Fibroblast of mammary gland (primary cell): ENCODE measurements at places on chromosomes 5 and 9.

GRCh38 chr9:136020206-136020605, 59.0 kb upstream of the UBAC1 start:
- no peak for DNase-seq

DNA sequence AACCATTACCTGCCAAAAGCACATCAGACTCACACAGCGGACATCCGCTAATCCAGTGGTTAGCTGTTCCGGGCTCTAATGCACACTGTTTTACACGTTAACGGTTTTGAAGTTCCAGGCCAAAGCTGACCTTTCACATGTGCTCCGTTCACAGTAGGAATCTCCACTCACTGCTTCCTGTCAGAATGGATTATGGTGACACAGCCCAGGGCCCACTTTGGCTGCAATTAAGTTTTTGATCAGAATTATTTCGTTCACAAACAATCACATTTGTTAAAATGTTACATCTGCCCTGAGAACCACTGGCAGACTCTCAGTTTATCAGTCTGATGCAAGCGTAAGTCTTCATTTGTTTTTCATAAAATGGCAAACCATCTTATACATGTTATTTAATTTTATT, 30.2 kb upstream of the CATSPER3 start:
- no peak for DNase-seq

GRCh38 chr5:88671505-88672499, 211.2 kb downstream of the MEF2C start:
- DNase-seq, result no peak

GRCh38 chr5:136726506-136726905, 361.2 kb upstream of the TRPC7 start:
- DNase-seq, result no peak

- DNase-seq, result no peak
These were observed 407.3 kb downstream of the DMRT2 start for GRCh38 chr9:1457460-1457859.

GRCh38 chr5:139845846-139846681, 50.5 kb downstream of the PSD2 start:
- no peak for DNase-seq

DNA sequence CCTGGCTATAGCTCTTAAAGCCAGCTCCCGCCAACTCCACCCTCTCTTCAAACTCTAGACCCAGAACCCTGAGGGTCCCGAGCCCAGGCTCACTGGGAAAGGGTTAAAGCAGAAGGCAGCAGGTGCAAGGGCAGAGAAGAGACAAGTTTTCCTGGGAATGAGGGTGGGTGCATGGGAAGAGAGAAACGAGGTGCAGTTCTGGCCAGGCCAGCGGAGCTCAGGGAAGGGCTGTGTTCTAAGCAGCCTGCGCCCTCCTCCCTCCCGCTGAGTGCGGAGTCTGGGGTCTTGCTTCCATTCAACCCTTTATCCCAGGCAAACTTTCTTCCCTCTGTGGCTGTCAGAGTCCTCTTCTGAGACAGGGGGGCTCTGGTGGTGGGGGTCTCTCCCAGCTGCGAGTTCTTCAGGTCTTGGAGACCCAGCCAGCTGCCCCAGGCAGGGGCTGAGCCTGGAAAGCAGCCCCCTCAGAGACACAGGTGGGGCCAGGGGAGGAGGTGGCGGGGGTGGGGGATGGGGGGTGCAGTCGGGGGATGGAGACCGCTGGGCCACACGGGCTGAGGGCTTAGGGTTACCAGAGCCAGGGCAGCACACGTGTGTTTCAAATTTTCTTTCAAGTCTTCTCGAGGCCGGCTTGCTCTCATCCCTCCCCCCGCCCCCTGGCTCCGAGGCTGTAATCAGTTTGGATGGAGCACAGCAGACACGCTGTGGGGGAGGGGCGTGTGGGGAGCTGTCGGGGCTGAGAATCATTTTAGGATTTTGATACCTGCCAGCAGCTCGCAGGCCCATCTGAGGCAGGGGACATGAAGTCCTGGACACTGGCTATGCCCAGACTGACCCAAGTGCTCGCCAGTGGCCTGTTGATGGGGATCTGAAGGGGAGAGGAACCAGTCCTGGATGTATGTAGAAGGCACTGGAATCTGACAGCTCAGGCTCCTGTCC, 169.6 kb upstream of the SMIM23 start:
- DNase-seq, result no peak

GRCh38 chr9:108100571-108100970, 611.0 kb upstream of the KLF4 start:
- DNase-seq, result no peak

- peak; percentile 43 for DNase-seq
These were observed 309.4 kb downstream of the NR3C1 start for GRCh38 chr5:143094087-143094521.

DNA sequence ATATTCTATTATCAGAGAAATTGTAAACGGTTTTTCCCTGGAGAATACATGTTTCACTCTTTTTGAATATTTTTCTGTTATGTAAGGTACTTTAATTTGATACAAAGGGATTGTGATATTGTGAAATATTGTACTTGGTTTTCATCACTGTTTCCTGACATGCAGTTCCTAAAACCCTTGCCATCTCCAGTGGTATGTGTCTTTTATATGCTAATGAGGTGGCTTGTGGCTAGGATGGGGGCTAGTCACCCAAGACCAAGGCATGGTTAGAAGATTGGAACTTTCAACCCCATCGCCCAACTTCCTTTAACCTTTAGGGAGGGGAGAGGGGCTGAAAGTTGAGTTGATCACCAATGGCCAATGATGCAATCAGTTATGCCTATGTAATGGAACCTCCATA, 160.6 kb downstream of the TAF11L14 start:
- DNase-seq, result no peak

GRCh38 chr5:41770799-41771198, 99.4 kb downstream of the OXCT1 start:
- no peak for DNase-seq

- DNase-seq, result peak; percentile 36
These were observed 92.4 kb downstream of the EQTN start for GRCh38 chr9:27204578-27204977.

GRCh38 chr5:152405145-152405544, at the start of gene NMUR2:
Gene NMUR2 (minus strand): TSS chr5:152405279. CDS start chr5:152405113, 166 bp downstream.
- DNase-seq, result no peak

DNA sequence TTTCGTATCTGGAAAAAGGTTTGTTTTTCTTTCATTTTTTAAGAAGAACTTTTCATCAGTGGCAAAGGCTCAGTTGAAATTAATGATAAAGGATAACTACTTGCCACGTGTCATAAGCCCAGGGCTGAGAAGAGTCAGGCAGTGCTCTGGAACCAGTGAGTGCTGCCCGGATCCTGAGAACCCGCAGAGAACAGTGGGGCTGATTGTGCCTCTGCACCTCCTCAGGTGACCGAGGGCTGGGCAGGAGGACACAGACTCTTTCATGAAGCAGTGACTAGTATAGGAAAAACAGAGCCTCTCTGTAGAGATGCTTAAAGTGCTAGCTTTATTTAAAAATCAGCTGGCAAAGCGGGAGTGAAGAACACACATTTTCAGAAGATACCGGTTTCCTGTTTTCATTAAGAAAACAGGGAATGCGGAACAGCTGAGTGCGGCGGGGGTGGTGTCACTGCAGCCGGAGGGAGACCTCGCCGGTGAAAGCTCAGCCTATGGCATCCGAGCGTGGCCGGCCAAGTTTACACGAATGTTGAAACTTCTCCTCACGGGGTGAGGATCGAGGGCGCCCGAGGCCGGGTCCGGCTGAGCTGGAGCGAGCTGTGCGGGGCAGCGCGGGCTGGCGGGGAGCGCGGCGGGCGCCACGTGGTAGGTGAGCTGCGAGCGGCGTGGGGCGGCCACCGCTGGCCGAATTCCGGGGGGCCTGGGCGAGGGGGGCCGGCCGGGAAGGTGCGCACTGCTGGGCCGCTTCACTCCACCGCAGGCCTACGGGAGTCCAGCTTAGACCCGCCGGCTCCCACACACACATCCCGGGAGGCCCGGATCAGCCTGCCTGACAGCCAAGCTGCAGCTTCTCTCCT, 134.7 kb upstream of the DMRT1 start:
- DNase-seq, result peak; percentile 64

- DNase-seq, result no peak
These were observed 12.5 kb downstream of the RAB24 start for GRCh38 chr5:177290816-177291596.

GRCh38 chr5:80781356-80781755, 126.6 kb upstream of the DHFR start:
- peak; percentile 44 for DNase-seq

- peak; percentile 25 for DNase-seq
These were observed 169.4 kb downstream of the APBA1 start for GRCh38 chr9:69502671-69503301.

DNA sequence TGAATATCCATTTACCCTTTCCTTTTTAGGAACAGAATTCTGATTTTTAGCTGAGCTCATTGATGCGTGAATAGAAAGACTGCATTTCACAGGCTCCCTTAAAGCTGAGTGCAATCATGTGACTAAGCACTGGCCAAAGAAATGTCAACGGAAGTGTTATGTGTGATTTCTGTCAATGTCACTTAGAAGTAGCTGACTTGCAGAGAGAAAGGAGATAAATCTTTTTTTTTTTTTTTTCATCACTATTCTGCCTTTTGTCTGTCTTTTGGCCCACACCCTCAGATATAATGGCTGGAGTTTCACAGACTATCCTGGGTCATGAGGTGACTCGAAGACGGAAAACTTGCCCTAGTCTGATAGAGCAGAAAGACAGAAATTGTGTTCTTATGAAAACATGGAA, 39.3 kb upstream of the SLC27A6 start:
- DNase-seq, result no peak

- DNase-seq, result no peak
These were observed 421.0 kb downstream of the KDM4C start for GRCh38 chr9:7178729-7179128.

GRCh38 chr5:68740226-68740910, 353.4 kb upstream of the SLC30A5 start:
- DNase-seq, result no peak

DNA sequence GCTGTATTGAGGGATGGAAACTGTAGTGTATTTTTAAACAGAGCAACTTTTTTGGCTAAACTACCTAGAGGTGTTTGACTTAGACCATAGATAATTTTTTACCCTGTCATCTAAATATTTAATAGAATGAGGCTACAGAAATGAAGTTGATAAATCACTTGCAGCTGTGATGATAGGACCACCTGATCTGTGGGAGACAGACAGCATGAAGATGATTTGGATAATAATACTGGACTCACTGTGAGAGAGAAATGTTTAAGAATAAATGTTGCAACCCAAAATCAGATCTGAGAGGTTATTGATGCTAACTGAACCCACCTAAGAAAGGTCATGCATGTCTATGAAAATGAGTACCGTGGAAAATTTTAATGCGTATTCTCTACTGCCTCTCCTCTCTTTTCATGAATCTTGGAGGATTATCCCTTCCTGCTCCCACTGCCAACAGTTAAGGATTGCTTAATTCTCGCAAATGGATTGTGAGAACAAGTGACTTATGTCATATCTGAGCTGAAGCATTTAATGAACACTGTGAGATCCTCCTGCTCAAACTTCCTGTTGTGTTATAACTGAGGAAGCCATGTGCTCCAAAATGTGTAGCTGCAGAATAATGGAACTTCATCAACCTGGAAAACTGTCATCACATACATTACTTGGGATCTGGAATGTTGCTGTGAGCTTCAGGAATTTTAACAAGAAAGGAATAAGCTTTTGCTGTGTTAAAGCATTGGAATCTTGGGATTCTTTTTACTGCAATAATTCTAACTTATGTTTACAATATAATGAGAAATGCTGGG, 617.9 kb upstream of the CDH18 start:
- peak; percentile 1 for DNase-seq

- DNase-seq, result peak; percentile 70
These were observed 106.2 kb downstream of the KLHL3 start for GRCh38 chr5:137629646-137630045.

- DNase-seq, result peak; percentile 86
These were observed 86.8 kb upstream of the MEGF10 start for GRCh38 chr5:127203818-127204217.

- no peak for DNase-seq
These were observed 52.8 kb downstream of the VCAN start for GRCh38 chr5:83524345-83524744.

DNA sequence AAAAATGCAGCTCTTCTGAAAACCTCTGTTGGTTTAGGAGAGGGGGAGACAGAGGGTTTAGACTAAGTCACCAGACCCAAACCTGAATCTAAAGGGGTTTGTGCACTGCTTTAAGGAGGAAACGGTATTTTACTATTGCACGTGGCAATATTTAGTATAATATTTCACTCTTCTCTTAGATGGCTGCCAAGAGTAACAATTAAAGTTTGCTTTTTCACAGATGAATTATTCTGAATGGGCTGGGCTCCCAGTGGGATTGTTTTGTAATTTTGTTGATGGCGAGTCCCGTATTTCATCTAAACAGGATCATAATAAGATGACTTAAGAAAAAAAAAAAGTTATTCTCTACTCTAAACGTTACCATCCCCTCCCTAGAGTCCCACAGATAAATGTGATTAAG, 245.4 kb downstream of the PCSK5 start:
- peak; percentile 16 for DNase-seq

DNA sequence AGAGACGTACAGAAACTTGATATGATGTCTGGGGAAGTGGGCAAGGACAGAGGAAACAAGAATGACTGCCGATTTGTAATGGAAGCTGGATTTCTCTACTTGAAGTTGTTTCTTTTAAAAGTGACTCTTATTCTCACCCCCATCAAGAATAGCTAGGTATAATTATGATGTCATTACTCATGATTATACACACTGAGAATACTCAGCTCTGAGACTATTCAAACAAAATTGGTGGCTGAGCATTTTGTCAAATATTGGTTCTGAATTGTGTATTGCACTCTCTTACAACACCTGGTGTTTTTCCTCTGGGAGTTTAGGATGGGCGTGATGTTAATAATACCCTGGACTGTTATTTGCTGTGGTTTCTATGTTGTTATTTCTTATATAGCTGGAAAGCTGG, 46.3 kb downstream of the MAST4 start:
- no peak for DNase-seq
